ENCODE measurements at places on chromosomes 5 and 9.

DNA sequence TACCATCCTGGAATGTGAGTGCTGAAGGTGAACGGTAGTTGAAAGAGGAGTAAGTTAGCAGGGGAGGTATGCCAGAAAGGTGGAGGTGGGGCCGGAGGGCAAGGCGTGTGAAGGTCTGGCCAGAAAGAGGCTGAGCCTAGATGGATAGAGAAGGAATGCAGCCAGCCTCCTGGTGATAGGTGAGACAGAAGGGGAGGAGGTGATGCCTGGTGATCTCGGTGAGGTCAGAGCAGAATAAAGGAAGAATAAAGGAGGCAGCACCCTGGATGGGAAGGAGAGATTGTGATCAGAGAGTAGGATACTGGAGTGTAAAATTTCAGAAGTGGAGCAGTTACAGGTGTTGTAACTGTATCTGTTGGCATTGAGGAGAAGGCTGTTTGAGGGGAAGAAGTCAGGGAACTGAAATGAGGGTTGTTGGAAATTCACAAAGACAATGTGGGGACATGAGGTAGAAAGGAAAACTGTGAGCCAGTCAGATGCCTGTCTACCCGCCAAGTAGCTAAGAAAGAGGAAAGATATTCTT is 2.0 kb downstream of the GNG10 start:
- DNase-seq = no peak

DNA sequence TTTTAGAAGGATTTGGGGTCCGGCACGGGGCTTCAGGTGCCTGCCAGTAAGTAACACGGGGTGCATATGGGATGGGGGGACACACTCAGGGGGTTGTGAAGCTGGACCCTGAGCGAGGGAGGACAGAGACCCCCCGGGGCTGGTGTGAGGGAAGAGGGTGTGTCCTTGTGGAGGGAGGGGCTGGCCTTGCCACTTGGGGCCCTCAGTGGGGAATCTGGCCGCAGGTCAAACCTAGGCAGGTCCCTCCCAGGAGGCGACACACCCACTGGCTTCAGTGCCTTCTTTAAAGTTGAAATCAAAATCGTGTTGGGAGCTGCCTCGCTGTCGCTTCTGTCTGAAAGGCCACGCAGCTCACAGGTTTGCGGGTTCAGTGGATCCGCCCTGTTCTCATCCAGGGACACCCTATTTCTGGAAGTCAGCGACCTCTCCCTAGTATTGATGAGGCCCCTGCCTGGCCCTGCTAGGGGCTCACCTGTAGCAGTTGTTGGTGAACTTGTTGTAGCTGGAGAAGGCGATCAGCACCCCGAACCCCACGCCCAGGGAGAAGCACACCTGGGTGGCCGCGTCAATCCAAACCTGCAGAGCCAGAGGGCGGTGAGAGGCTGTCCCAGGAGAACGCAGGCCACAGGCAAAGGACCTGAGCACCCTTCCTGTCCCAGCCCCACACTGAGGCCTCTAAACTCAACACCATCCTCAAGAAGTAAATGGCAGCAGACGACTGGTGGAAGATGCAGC is 29.4 kb downstream of the SLC6A3 start:
- DNase-seq = no peak

GRCh38 chr9:91164724-91165520 is 196.8 kb downstream of the AUH start:
- DNase-seq = no peak

GRCh38 chr5:320524-321229 is 837 bp upstream of the AHRR start:
- DNase-seq = no peak

- DNase-seq = no peak
Observed at GRCh38 chr5:97097326-97098230, 44.8 kb downstream of the LIX1 start.

DNA sequence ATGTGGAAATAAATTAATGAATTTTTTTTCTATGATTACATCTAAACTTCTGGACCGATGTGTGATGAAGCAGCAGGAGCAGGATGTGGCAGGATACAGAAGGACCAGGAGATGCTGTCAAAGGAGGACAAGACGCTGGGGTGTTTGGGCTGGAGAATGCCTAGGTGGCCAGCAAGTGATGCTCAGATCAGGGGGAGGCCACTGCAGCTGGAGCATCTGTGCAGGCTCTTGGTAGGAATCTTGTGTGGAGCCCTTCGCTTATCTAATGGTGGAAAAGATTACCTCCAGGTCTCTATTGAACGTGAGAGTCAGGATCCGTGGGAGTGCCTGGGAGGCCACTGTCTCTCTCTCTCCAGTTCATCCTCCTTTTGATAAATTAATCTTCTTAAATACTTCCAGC is 79.8 kb downstream of the MRPL36 start:
- DNase-seq = no peak

- DNase-seq = no peak
Observed at GRCh38 chr9:132969783-132970182, 8.7 kb upstream of the GFI1B start.

DNA sequence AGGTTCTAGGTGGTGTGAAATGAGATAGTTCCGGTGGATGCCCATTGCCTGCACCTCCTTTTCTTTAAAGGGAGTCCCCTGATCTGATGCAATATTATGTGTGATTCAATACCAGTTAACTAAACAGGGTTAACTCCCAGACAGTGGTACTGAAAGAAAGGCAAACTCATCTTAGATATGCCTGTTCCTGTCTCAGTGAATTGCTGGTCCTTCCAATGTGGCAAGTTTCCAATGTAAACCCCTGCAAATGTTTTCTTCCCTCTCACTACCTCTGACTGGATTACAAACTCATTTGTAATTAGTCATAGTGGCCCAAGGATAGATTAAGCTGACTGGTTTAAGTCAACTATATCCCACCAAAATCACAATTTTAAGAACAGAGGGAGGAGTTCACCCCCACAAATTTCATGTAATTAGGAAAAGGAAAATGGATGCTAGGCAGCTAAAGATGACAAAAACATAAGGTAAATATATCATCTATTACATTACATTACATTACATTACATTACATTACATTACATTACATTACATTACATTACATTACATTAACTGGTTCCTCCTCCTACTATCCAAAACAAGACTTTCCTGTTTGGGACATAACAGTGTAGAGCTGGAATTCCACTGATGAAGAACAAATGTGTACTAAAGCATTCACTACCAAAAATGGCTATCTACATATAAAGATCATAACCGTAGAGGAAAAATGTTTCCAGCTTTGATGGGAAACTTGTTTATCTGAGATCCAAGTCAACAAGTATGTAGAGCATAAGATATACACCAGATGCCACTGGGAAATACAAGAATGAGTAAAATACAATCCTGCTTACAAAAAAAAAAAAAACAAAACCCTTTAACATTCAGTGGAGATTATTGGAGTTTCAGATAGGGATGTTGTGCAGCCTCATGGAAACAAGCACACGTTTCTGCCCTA is 121.5 kb upstream of the SNX2 start:
- no peak for DNase-seq

DNA sequence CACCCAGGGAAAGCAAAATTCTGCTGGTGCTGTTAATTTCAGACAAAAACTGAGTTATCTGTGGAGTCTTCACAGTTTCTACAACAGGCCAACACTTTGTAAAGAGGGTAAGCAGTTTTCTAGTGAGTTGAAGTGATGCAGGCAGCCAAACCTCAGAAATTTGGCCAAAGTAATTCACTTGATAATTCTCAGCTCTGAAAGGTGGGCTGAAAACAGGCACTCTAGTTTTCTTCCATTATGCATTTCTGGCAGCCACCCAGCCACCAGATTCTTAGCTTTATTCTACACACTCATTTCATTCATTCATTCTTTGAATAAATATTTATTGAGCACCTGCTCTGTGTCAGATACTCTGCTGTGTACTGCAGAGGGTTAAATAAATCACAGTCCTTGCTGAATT is 184.2 kb downstream of the RAB3C start:
- no peak for DNase-seq

DNA sequence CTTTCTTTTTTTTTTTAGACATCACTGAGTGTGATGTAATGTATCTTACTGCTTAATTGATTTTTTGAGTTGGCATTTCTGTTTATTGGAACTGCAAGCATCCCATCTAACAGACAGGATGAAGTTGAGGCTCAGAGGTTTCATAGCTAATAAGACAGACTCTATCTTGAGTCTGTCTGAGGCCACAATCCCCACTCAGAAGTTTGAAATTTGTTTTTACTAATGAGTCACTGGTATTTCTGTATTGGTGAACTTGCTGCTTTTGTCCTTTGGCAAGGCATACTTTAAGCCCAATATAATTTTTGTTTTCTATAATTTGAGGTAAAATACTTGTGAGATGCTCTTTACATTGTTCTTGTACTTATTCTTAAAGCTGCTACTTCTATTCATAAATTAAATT is 491.2 kb downstream of the PSAT1 start:
- no peak for DNase-seq

GRCh38 chr9:69667306-69667705 is 4.9 kb downstream of the APBA1 start:
- DNase-seq = no peak

DNA sequence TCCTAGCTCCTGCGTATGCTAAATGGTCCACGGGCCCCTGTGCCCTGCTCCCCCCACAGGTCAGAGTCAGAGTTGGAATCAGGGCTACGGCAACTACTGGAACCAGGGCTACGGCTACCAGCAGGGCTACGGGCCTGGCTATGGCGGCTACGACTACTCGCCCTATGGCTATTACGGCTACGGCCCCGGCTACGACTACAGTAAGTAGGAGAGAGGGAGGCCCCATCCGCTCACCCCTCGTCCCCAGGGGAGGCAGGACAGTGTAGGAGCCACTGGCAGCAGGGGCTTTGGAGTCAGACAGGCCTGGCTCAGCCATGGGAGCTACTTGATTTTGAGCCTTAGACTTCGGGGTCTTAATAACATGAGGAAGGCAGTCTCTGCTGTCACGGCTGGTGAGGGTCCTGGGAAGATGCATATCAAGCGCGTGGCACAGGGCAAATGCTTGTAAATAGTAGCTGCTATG is 5.8 kb downstream of the HNRNPAB start:
- DNase-seq = no peak
